Bone marrow (tissue), 2 donors: ENCODE measurements at places on chromosomes 5 and 9.
A peak's percentile ranks its signal among the peaks of the same experiment; 100 is the strongest.

DNA sequence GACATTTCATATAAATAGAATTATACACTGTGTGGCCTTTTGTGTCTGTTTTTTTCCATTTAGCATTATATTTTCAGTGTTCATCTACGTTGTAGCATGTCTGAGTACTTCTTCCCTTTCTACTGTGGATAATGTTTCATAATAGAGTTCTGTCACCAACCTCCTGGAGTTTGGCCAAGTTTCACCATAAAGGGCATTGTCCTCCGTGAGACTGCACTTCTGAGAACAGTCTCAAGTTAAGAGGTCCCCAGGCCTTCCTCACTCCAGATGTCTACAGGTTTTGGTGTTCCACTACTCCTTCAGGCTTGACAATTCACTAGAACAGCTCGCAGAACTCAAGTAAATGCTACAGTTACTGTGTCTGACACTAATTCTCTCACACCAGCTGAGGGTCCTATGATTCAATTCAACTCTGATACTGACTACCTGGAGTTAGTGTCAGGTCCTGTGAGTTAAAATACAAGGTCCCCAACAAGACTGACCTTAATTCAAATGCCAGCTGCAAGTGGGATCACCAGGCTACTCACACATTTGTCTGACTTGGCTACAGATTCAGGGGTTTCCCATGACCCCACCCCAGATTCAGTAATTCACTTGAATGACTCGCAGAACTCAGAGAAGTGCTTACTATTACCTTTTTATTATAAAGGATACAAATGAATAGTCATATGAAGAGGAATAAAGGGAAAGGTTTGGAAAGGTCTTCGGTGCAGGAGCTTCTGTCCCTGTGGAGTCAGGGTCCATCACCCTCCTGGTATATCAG, 31.1 kb downstream of the SLC35A4 start:
- peak; percentile 56 for DNase-seq

DNA sequence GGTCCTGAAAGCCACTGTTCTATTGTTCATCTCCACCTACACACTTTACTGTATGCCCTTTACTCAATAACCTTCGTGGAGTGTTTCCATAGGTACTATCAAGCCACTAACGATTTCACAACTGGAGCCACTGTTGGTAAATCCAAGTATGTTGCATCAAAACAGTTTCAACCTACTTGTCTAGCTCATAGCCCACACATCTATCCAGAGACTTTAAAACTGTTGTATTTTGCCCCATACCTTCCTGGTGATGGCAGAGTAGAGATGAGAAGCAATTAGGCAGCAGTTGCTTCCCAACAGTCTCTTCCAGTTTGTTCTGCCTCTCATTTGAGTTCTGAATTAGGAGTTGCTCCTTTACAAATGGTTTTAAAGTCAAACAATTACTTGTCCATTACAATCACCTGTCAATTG, 607 bp downstream of the FAXDC2 start:
- DNase-seq, result no peak

- DNase-seq, result no peak
Measured at GRCh38 chr9:36560771-36561170, 11.9 kb upstream of the MELK start.

GRCh38 chr9:118305331-118305730, 601.1 kb downstream of the TLR4 start:
- DNase-seq, result no peak

- no peak for DNase-seq
Measured at GRCh38 chr5:171954721-171955120, 51.7 kb downstream of the FBXW11 start.

DNA sequence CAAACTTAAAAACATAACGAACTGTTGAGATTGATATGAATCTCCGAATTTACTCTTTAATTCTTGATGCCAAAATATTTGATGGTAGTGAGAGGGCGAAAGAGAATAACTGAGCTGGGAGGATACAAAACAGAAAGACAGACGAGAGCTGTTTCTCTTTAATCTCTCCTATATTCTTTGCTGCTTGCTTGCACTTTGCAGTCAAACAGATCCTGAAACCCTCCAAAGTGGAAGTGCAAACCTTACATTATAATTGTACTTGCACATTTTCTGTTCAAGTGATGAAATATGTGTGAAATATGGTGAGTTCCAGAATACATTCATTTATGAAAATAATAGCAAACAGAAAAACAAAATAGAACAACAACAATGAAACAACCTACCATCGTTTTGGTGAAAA, 63.8 kb downstream of the PAM start:
- DNase-seq, result no peak

GRCh38 chr9:87467187-87467586, 30.5 kb upstream of the DAPK1 start:
- DNase-seq, result no peak

DNA sequence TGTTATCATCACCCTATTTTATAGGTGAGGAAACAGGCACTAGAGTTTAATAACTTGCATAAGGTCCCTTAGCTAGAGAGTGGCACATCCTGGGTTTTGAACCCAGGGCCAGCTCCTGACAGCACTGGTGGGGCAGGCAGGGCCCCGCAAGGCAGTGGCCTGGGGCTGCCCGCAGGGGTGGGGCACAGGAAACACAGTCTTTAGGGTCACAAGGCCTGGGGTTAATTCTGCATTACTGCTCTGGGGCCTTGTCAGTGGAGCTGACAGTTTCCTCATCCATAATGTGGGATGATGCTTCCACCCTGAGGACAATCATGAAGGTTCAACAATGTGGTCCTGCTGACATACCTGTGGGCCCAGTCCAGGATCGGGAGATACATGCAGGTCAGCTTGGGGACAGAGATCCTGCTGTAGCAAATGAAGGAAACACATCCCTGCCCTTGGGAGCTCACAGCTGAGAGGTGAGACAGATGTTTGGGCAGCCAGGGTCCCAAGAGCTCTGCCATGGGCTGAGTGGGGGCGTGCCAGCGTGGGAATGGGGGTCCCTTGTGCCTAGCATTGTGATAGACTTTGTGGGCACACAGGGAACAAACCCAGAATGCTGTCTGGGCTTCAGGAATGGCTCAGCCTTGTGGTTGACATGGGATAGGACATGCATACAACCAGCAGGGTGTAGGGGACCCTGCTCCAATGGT, 14.7 kb downstream of the FGF18 start:
- no peak for DNase-seq

- DNase-seq, result no peak
Measured at GRCh38 chr5:157198277-157198986, 17.8 kb downstream of the ITK start.

GRCh38 chr5:25544652-25545249, 900.0 kb upstream of the CDH10 start:
- no peak for DNase-seq

GRCh38 chr9:133928248-133928764, 63.8 kb downstream of the VAV2 start:
- no peak for DNase-seq

- DNase-seq, result no peak
Measured at GRCh38 chr9:116484492-116485061, 202.5 kb upstream of the TRIM32 start.

DNA sequence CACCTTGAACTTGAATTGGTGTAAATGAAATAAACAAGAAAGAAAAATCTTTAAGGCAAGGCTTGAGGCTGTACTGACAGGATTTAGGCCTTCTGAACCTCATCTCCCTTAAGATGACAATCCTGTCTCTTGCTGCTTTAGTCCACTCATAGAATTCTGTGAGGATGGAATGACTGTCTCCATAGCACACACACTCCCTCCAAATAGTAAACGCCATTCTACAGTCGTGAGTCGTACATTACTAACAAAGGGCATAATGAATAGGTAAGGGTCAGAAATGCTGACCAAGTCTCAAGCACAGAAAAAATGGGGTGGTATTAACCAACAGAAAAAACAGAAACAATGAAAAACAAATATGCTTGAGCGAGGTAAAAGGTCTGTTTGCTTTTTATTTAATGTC, 71.8 kb upstream of the SIMC1 start:
- no peak for DNase-seq

DNA sequence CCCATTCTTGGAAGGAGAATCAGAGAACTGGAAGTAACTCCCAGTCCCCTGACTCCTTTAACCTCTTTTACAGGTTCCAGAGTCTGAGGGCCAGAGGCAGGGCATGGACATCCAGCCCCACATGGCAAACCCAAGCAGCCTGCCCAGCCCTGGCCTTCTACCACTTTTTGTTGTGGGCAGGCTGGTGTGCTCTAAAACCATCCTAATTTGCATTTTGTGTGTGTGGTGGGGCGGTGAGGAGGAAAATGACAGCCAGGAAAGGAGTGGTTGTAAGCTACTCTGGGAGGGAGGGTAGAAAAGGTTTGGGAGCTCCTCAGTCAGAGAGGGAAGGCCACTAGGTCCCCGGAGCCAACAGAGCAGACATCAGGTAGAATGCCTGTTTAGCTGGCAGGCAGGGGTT, 90.6 kb downstream of the PSD2 start:
- no peak for DNase-seq

DNA sequence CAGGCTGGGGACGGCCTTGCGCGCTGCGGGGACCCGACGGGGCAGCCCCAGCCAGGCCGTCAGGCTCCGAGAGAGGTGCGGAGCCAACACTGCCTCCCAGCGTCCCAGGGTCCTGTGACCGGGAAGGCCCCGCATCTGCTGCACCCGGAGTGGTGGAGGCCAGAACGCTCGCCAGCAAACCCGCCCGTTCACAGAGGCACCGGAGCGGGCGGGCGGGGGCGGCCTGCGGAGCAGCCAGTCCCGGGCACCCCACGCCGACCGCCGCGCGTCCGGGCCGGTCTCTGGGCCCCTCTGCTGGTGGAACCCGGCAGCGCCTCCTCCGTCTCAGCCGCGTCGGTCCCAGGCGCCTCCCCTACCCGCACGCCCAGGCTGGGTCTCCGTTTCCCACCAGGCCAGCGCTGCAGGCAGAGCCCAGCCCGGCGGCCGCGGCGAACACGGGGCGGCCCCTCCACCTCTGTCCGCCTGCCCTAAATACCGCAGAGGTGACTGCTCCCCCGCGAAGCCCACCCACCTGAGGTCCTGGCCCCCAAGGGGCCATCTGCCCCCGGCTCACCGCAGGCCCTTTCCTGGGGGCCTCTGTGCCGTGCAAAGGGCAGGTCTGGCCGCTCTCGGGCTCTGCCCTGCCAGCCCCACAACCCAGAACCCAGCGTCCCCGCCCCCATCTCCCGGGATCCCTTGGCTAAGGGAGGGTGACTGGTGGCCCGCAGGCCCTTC, 15.9 kb downstream of the EXD3 start:
- peak; percentile 26 for DNase-seq

- no peak for DNase-seq
Measured at GRCh38 chr5:146369691-146370090, 31.1 kb downstream of the POU4F3 start.

GRCh38 chr9:94995048-94995693, 268.7 kb downstream of the AOPEP start:
- no peak for DNase-seq

DNA sequence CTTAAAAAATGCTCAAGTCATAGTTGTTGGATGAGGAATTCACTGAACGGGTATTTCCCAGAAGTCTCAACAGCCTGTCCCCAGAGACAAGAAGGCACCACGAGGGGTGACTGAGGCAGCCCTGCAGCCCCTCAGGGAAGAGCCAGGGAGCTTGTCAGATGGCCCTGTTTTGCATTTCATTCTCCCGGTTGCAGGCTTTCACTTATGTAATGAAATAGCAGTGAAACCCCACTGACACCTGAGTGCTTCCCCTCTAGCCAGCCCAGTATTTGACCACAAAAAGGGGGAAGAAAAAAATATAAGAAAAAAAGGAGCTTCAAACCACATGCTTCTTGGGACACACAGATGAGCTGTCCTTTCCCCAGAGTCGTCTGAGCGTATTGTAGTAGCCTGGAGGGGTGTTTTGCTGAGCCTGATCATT, 75.3 kb upstream of the IL12B start:
- DNase-seq, result no peak

DNA sequence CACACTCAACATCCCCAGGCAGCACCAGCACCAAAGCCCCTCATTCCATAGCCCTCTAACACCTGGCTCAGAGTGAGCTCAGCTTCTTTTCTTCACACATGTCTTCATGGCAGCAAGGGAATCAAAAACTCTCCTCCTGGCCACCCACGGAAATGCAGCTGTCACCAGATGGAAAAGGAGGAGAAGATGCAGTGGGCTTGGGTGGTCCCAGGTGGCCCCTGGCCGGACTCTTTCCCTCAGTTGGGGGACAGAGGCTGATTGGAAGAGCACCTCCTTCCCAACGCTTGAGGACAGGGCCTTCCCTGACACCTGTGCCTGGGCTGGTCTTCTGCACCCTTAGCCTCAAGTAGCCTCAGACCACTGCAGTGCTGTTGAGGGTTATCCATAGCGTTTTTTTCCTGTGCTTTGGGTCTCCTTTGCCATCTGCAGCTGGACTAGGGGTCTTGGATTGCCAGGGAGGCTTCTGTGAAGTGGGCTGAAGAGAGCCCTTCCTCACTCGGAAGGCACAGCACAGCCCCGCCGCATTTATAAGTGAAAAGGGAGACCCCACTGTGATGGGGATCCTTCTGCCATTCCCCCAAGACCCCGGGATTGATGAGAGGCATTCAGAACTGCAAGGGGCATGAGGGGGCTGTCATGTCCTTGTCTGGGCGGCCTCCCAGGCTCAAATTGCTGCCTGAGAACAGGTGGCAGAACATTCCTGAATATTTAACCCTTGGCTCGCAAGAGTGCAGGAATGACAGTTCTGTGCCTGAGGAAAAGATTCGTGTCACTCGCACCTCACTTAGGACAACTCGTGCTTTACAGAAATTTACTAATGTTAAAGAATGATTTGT, 200.0 kb downstream of the AUH start:
- DNase-seq, result no peak

GRCh38 chr9:70293214-70293613, 34.4 kb downstream of the SMC5 start:
- DNase-seq, result no peak

- no peak for DNase-seq
Measured at GRCh38 chr9:90088434-90088833, 483.6 kb downstream of the GADD45G start.

DNA sequence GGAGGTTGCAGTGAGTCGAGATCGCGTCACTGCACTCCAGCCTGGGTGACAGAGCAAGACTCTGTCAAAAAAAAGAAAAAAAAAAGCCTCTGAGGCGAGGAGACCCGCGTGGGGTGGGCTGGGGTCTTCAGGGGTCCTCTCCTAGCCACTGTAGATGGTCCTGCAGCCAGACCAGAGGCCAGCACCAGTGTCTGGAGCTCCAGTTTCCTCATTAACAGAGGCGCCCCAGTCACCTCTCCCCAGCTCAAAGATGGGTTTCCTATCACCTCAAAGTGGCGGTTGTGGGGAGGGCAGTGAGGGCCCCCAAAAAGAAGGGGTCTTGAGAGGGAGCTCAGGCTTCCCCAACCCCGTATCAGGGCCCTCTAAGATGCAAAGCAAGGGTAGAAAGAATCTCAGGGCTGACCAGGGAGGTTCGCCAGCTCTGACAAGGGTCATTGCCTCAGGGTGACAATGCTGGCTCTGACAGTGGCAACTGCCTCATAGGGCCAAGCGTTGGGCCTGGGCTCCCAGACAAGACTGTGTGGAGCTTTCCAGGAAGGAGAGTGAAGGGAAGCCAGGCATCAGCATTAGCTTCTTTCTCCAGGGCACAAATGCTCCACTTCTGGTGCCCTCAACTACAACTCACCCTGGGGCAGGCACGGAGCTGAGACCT, 15.0 kb downstream of the STK10 start:
- DNase-seq, result no peak
